Sigmoid colon (tissue), 7 donors: ENCODE measurements at places on chromosomes 1 and 21. TPM values are rescaled to one million over a fixed set of nuclear protein-coding genes. Genes with fewer than 3 reads are reported as not detected.
A peak's percentile ranks its signal among the peaks of the same experiment; 100 is the strongest.

DNA sequence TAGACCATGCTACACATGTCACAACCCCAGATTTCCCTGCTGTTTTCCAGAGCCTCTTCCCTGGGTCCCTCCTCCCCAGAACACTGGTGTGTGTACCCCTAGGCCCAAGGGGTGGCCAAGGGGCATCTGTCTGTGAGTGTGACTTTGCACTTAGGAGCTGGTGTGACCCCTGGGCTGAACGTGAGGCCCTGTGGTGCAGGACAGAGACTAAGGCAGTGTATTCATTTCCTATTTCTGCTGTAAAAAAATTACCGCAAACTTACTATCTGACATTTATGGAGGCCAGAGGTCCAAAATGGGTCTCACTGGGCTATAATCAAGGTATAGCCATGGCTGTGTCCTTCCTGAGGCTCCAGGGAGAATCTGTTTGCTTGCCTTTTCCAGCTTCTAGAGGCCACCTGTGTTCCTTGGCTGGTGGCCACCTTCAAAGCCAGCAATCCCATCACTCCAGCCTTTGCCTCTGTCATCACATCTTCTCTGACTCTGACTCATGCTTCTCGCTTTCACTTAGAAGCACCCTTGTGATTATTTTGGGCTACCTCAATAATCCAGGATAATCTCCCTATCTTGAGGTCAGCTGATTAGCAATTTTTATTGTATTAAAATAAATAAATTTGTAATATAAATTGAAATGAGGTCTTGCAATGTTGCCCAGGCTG is 24.0 kb upstream of the ELOA start:
- DNase-seq, result no peak

DNA sequence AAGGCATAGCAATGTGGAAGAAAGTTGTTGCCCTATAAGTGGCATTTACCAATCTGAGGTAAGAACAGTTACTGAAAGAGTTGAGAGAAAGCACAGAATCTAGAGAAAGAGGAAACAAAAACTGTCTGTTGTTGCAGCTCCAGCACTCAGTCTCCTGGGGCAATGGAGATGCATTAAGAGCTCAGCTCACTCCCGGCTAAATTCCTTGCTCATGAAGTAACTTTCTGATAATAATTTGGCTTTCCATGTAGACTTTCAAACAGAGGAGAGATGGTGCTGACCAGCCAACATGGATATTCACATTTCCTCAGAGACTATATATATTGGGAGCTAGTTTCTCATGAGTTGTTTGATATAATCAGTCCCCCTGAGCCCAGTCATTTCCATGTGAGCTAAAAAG is 135.3 kb downstream of the GDAP2 start:
- no peak for DNase-seq

GRCh38 chr1:87121711-87122163 is 206.9 kb upstream of the LMO4 start:
- no peak for DNase-seq

DNA sequence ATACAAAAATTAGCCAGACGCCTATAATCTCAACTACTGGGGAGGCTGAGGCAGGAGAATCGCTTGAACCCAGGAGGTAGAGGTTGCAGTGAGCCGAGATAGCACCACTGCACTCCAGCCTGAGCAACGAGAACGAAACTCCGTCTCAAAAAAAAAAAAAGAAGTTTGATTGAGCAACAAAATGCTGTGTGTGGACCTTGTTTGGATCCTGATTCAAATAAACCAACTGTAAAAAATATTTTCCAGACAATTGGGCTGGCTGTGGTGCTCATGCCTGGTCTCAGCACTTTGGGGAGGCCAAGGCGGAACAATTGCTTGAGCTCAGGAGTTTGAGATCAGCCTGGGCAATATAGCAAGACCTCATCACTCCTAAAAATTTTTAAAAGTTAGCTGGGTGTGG is 16.8 kb downstream of the PTAFR start:
- DNase-seq, result no peak

- DNase-seq, result peak; percentile 81
Observed at GRCh38 chr1:1079408-1080121, 5.5 kb upstream of the RNF223 start.

DNA sequence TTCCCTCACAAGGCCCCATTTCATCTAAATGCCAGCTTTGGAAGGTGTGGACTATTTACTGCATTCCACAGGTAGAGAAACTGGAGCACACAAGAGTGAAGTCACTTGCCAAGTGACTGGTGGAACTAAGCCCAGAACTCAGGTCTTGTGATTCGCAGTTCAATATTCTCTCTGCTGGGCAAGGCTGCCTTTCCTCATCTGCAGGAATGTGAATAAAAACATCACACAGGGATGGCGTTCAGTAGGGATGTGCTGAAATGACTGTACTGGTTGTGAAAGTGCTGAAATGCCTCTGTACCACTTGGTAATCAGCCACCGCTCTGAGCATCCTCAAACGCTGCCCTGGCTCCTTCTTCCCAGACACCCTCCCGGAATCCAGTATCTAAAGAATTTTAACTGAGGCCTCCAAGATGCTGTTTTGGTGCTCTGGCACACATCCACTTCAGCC is 145.6 kb downstream of the HIVEP3 start:
- DNase-seq, result no peak

DNA sequence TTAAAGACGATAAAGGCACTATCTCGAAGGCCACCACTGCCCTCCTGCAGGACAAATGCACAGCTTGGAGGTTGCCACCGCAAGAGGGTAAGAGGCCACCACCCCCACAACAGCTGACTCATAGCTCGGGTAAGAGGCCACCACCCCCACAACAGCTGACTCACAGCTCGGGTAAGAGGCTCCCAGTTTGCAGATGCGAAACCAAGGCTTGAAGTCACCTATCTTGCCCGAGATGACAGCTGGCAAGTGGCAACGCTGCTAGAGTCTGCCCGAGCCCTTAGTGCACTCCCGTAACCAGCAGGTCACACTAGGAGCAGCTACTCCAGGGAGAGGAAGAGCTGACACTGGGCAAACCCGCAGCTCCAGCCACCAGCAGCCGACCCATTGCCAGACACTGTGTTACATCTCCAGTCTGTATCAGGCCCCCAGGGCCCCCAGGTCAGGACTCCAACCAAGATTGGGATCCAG is 17.1 kb upstream of the SPSB1 start:
- DNase-seq, result no peak

DNA sequence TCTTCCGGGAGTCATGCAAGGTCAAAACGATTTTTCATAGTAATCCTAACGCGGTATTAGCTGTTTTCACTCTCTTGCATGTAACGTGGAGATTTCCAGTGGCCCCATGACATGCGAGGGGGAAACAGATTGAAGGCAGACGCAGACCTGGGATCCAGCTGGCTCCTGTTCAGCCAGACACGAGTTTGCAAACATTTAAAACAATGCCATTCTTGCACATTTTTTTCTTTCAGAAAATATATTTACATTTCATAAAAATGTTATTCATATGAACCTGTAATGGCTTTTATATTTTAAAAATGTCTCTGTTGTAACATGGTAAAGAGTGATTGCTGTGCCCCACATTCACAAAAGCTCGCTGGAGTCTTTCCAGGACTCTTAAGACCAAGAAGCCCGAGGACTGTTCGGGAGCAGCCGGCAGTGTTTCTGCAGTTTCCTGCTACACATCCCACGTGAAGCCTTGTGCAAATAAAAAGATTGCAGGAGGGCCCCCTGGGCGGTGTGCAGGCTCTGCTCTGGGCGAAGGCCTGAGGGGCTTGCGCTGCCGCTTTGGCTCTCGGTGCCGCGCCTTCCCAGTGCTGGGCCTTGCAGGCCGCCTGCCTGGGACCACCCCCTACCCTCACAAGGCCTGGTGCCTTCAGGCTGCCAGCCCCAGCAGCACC is 184.9 kb downstream of the DYRK1A start:
- DNase-seq, result peak; percentile 76

DNA sequence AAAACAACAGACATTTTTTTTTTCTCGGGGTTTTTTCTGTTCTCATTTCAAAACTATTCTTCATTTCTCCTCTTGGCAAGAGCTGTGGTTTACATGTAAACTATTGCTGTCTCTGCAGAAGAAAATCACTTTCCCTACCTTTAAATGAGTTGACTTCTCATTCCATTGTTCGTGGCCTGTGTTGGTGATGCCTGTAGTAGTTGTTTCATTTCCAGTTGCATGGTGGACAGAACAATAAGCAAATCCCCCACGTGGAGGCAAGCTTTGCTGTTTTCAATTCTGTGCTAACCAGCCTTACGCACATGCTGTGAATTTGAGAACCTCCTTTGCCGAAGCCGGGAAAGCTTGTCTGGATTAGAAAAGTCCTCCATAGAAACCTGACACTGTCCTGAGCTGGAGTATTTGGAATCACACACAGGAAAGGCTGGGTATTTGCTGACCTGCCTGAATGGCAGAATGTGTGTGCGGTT is 26.2 kb upstream of the MAP3K7CL start:
- DNase-seq, result no peak

DNA sequence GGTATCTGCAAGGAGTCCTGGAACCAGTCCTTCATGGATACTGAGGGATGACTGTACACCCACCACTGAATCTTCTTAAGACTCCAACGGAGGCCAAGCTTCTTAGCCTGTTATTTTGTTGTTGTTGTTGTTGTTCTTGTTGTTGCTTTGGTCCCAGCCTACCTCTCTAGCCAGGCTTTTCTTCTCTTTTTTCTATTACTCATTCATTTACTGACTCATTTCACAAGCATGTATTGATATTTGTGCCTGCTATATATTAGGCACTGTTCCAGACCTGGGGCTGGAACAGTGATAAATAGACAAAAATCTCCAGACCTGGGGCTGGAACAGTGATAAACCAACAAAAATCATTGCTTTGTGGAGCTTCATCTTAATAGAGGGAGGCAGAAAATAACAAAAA is 20.4 kb downstream of the CENPF start:
- DNase-seq, result no peak

- no peak for DNase-seq
Observed at GRCh38 chr1:101278845-101279244, 42.0 kb downstream of the S1PR1 start.

DNA sequence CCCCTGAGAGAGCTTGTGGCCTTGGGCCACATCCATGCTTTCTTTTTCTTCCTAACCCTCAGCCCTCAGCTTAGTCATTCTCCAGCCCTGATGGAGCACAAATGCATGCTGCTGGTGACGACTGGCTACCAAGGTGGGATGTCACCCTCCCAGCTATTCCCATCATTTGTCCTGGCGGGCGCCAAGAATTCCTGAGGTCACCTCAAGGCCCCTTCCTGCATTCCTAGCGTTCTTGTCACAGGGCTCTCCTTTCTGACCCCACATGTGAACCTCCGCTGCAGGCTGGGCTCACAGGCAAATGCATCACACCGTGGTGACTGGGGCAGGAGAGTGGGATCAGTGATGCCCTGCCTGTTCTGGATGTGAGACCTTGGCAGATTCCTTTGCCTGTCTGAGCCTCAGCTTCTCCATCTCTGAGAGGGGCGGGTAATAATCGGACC is 53.4 kb upstream of the IFFO2 start:
- no peak for DNase-seq

DNA sequence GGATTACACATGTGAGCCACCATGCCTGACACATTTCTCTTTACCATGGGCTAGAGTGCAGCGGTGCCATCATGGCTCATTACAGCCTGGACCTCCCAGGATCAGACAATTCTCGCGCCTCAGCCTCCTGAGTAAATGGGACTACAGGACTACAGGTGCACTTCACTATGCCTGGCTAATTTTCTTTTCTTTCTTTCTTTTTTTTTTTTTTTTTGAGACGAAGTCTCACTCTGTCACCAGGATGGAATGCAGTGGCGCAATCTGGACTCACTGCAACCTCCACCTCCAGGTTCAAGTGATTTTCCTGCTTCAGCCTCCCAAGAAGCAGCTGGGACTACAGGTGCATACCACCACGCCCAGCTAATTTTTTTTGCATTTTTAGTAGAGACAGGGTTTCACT is 14.8 kb upstream of the KIF1B start:
- no peak for DNase-seq

DNA sequence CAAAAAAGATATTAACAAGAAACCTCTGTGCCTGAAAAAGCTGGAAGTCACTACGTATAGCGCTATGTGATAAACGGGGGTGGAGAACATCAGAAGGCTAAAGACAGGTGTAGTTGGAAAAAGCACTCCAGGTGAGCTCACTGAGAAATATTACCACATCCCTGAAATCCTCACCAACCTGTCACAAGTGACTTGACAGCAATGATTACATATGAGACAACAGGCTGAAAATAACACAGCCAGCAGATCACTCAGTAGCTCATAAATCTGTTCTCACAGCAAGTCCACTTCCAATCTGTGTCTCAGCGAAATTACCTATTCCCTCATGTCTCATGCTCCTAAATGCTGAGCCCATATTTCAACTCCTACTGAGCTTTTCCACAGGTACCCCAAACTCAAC is 120.5 kb downstream of the UBR4 start:
- DNase-seq, result no peak

DNA sequence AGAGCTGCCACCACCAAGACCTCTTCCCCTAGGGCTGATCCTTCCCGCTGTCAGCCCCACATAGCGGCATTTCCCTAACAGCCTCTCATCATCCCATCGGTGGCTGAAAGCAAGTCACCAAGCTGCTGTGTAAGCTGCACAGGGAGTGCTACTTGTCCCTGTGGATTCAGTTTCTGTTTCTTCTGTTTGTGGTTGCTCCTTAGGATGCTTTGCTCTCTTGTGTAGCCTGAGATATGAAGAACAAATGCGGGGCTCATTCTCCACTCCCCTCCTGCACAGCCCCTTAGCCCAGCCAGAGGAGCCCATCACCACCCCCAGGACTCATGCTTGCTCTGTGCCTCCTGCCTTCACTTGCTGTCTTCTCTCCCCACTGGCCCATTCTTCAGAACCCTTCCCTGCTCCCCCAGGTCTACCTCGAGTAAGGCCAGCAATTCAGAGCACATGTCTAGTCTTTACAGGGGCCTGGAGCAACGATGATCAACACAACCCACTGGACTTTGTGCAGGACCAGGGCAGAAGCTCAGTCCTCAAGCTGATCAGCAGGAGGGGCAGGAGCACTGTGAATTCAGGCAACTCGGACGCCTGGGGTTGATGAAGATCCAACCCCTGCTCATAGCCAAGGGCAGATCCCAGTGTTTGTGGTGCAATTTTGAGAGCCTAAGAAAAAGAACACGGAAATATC is 82.6 kb upstream of the GALNT2 start:
- no peak for DNase-seq

TTC24 gene
- total RNA-seq, result not detected

KLHDC8A gene
- 1.7 TPM for total RNA-seq

NBPF6 gene
- not detected for total RNA-seq

OR2T35 gene
- not detected for total RNA-seq

CSTB gene
- total RNA-seq, result 7.1 TPM

SLAMF1 gene
- total RNA-seq, result 0.16 TPM
